ENCODE measurements at places on chromosomes 11 and 22.

DNA sequence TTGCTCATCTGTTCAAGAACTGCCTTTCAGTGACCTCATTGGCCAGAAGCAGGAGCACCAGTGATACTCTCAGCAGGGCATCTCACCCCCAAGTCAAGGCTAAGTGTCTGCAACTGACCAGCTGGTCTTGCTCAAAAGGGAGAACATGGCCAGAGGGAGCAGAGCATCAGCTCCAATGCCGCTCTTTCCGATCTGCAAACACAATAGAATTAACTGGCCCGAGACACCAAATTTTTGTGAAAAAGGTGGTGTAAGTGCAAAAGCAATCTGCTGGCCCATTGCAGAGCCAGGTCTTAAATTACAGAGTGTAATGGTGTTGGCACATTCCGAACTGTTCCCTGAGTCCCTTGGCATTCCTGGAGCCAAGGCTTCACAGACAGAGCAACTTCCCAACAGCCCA, 97.0 kb downstream of the PKNOX2 start:
- no peak for DNase-seq

GRCh38 chr11:1555713-1556153, 16.3 kb downstream of the DUSP8 start:
- DNase-seq, result no peak

DNA sequence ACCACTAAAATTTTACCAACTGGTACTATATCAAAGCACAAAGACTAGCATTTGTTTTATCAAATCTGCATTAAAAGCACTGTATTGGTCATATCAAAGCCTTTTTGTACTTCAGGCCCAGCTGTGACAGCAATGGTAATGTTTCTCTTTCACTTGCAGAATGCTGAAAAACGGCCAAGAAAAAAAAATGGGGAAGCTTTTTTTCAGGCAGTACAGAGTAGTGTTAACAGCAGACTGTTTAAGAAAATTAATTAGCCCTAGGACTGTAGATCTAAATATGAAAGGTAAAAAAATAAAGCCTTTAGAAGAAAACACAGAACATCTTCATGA, 33.3 kb downstream of the DENND5A start:
- peak; percentile 15 for DNase-seq

DNA sequence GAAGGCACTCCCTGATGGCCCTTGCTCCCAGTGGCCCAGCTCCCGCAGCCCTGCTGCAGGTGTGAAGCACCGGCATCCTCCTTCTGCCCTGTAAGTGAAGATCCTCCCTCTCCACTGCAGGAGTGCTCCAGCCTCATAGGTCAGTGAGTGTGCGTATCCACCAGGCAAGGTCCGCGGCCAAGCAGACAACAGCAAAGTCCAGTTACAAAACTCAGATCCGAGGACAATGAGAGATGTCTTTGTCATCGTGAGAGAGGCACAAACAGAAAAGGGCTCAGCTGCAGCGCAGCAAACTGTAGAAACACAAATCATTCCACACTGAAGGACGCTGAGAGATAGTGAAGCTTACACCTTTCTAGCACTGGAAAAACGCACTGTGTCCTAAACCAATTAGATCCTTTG, 46.1 kb downstream of the MYH9 start:
- DNase-seq, result no peak

- no peak for DNase-seq
Observed at GRCh38 chr22:18115906-18116371, 5.3 kb downstream of the TUBA8 start.

DNA sequence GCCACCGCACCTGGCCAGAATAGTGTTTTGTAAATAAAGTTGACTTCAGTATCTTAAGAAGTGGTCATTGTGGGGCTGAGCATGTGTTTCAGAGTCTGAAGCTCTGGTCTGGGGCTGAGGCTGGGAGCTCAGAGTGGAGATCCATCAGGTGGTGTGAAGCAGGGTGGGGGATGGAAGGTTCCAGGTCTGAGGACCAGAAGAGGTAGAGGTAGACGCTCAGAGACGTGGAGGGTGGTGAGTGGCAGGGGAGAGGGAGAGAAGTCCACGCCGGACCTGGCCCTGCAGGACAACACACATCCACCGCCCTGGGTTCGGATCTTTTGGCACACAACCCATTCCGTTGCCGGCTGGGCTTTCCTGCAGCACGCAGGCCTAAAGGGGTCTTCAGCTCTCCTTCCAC, 40.7 kb downstream of the ARHGAP8 start:
- DNase-seq, result no peak

DNA sequence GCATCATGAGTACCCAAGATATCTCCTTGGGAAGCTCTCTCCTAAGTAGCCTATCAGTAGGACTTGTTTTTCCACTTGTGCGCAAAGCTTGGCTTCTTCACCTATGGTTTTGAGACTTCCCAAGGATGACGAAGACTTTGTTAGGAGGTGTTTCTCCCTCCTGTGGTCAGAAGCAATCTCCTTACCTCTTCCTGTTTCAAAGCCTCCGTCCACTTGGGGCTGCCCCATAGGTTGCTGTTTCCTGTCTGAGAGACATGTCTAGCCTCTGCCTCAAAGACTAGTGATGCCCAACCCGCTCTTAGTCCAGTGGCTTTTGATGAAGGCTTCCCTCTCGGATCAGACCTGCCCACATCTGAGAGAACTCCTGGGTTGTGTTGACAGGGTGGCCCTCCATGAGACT, 92.9 kb downstream of the TRAF6 start:
- no peak for DNase-seq

DNA sequence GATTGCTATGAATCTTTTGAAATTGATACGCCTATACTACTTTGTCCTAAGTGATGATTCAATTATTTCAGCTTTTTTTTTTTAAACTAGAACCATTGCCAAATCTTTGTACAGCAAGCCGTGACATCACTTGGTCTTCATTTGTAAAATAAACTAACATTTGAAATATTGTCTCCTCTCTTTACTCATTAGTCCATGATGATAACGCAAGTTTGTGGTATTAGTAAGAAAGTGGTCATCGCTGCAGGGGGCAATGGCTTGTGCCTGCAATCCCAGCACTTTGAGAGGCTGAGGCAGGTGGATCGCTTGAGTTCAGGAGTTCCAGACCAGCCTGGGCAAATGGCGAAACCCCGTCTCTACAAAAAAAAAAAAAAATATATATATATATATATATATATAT, 12.9 kb upstream of the ARHGAP42 start:
- no peak for DNase-seq

DNA sequence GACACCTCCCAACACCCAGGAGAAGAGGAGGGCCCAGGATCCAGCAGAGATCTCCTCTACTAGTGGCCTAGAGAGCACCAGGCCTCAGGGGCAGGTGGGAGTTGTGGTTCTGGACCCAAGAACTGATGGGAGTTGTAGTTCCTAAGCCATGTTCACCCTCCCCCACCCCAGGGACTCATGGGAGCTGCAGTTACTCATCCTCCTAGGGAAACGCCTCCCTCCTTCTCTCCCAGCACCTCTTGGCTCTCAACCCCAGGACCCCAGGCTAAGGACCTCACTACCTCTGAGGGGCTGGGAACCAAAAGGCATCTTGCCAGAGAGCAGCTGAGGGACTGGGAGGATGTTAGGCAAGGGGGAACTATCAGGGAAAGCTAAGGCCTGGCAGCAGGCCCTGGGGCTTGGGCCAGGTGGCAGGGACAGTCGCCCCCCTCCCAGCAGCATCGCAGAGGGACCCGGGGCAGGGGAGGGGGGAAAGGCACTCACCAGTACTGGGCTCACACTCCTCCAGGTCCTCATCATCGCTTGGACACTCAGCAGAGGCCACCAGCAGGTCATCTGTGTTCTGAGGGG, 28.9 kb downstream of the SLC22A12 start:
- DNase-seq, result peak; percentile 36

DNA sequence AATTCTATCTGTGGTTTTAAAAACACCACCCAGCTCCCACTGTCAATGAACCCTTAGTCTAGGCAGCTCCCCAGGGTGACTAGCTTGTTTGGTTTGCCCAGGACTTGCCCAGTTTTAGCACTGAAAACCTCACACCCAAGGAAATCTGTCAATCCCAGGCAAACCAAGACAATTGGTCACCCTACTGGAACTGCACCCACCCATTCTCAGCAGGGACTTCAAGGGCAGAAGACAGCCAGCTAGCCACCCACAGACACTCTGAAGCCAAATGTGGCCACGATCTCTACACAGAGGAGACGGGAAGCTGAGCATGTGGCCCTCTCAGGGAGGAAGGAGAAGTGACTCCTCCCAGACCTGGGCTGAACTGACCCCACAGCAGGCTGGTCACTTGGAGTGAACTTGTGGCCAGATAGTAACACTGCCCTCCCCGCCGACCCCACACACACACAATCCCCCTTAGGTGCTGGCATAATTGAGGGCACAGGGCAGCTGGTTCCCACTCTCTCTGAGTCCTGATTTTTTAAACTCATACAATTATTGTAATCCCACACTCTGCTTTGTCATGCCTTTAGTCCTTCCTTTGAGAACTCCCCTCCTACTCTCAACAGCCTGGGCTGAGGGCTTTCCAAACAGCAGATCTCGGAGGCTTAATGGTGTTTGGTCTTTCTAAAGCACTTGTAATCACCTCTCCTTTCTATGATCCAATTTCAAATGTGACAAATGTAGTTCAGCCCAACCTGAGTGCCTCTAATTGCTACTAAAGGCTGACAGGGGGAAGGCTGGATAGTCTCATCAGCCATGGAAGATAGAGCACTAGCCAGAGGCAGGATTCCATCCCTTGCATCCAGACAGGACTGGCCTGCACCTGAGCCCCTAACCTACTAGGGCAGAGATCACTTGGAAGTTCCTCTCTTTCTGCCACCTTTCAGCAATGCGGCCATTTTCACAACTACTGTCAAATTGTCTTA, 74.7 kb upstream of the DRD2 start:
- DNase-seq, result no peak

- DNase-seq, result peak; percentile 87
Observed at GRCh38 chr11:13782390-13783075, 114.1 kb downstream of the FAR1 start.

GRCh38 chr11:69064394-69064957, 15.7 kb downstream of the TPCN2 start:
- DNase-seq, result no peak

DNA sequence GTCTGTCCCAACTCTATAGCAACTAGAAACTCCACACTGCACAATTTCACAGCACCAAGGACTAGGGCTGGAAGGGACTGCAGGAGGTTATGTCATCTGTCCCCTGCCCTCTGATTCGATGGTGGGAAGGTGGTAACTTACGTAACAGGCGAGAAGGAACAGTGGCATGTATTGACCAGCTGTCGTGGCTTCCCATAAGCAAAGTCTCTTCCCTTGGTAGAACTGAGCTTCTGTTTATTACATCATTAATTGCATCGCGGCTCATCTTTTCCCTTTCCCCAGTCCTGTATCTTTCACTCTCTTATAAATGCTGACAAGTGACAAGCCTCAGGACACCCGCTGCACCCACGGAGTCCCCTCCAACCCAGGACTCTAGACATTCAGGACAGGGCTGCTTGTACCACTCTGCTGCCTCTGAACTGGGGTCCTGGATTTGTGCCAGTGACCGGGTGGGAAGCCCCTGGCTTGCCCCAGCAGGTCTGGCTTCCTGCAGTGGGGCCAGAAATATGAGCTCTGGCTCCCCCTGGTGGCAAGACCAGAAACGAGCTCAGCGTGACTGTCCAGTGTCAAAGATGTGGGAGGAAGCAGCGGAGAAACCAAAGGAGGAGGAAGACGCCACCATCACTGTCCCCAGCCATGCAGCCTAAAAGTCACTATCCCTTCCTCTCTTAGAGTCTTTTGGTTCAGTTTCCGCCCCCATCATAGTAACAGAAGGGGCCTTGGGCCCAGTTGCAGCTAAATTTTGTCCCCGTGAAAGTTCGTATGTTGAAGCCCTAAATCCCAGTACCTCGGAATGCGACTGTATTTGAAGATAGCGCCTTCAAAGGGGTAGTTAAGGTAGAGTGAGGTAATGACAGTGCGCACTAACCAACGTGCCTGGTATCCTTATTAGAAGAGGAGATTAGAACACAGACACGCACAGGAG, 84.5 kb downstream of the ISX start:
- peak; percentile 56 for DNase-seq

GRCh38 chr22:44172370-44173108, 8.2 kb upstream of the PARVG start:
- peak; percentile 24 for DNase-seq

- DNase-seq, result no peak
Observed at GRCh38 chr11:58965246-58965985, 26.1 kb downstream of the GLYATL1 start.

DNA sequence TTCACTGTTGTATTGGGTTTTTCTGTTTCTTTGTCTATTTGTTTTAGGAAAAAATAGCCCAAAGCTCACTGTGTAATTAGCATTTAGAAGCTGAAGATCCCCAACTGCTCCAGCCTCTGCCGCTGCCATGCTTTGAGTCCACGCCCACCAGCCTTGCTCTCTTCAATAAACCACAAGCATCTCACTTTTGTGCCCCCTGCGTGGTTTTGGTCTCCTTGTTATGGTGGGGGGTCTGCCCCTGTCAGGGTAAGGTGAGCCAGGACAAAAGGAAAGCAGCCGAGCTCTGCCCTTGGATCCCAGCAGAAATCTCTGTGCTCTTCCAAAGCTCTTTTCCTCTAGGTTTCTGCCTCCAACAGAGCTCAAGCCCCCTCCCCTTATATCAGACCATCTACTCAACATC, 4.2 kb downstream of the SCGB1A1 start:
- no peak for DNase-seq

GRCh38 chr11:44088377-44088776, 7.1 kb upstream of the EXT2 start:
- DNase-seq, result no peak

DNA sequence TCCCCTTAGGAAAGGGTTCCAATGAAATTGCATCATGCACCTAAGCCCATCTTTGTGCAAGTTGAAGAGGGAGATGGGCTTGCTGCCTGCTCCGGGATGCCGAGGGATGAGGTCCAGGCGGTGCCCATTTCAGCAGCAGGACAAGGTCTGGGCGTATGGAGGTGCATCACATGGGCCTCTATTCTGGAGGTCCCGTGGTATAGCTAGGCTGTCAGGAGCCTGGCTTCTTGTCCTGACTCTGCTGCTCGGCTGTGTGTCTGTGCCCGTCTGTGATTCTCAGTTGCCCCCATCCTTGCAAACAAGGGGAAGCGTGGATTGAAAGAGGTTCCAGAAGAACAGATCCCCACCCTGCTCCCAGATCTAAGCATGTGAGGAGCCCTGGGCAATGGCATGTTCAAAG, 130.0 kb downstream of the OSBP2 start:
- DNase-seq, result no peak

DNA sequence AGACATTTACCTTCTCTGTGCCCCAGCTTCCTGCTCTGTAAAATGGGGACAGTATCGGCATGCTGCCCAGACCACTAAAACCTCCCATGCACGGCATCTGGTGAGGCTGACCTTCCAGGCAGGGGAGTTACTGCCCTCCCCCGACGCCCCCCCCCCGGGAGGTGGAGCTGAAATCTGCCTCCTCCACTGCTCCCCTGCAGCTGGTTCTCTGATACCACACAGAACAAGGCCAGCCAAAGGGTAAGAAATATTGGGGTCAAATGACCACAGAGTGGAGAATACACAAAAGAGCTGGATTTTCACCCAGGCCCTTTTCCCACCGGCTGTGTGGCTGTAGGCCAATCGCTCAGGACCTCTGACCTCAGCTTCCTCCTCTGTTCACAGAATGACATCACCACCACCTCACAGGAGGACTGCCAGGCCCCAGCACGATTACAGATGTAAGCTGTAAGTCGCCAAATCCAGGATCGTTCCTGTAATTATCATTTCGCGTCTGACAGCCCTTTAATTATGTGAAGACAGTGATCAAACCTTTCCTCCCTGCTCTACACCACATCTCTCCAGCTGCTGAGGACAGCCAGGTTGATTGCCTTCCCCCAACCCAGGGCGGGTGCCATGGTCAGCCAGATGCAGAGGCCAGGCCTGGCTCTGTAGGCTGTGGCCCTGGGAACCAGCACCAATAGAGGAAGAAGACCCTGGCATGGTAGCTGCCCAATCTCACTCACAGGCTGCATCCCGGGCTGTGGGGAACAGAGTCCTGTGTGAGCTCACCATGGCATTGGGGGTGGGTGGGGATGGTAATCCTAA, 35.7 kb upstream of the KLHL35 start:
- no peak for DNase-seq

Data from hematopoietic multipotent progenitor cell treated with erythropoietin and hydrocortisone succinate and interleukin-3 and kit ligand, for 8 days (in vitro differentiated cells).